Aorta (tissue), 5 donors: ENCODE measurements at places on chromosomes 12 and 14. TPM values are rescaled to one million over a fixed set of nuclear protein-coding genes. Genes with fewer than 3 reads are reported as not detected.

The HOXC12 gene
- 0.45 TPM for total RNA-seq

GRCh38 chr12:19236656-19237055, 107.1 kb downstream of the PLEKHA5 start:
- DNase-seq, result peak; percentile 50
- peaks cover 4% of the 10 kb centered on the region for H3K4me1 ChIP-seq

The ASIC1 gene
- total RNA-seq, result 5.8 TPM

The PTMS gene
- 358 TPM for total RNA-seq

The RHEBL1 gene
- total RNA-seq, result 0.55 TPM
